Thymus (tissue), 14 donors: ENCODE measurements at places on chromosomes 1 and 21.
A peak's percentile ranks its signal among the peaks of the same experiment; 100 is the strongest.

DNA sequence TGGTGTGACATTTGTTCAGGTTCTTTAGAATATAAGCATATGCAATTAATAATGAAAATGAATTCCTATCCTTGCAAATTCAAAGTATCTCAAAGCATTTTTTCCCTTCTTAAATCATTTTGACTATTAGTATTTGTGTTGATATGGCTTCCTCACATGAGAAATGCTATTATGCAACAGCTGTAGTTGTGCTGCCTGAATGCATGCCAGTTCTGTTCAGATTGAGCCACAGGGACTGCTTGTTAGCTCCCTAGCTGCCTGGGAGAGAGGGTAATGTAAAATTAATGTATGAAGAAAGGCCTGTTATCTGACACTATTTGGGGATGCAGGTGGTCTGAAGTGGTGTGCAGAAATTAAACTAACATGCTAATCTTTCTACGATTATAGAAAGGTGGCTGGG is 45.5 kb downstream of the CACHD1 start:
- no peak for DNase-seq

- no peak for DNase-seq
Measured at GRCh38 chr1:39623053-39623452, 16.4 kb downstream of the HEYL start.

GRCh38 chr1:208181364-208181763 is 62.8 kb downstream of the PLXNA2 start:
- no peak for DNase-seq

- DNase-seq, result no peak
Measured at GRCh38 chr1:75132812-75133619, 1.2 kb upstream of the LHX8 start.

DNA sequence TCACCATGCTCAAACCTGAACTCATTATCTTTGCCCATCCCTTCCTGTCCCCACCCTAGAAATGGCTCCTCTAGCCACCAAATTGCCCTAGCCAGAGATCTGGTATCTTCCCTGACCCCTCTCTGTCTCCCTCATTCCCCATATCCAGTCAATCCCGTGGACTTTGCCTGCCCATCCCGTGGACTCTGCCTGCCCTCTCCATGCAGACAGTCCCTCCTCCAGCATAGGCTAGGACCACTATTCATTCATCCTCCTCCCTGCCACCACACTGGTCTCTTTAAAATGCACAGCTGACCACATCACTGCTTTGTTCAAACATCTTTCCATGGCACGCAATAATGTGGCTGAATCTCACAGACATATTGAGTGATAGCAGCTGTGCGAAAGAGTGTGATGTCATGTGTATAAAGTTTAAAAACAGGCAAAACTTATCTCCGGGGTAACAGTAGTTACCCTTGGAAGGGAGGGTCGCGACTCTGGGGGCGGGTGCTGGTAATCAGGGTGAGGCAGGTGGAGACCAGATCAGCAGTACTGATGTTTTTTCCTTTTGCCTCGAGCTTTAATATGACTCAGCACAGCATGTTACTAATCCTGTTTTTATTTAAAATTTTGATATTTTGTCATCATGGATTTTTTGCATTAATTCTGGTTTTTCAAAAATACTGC is 4.8 kb upstream of the SLC2A1 start:
- no peak for DNase-seq

DNA sequence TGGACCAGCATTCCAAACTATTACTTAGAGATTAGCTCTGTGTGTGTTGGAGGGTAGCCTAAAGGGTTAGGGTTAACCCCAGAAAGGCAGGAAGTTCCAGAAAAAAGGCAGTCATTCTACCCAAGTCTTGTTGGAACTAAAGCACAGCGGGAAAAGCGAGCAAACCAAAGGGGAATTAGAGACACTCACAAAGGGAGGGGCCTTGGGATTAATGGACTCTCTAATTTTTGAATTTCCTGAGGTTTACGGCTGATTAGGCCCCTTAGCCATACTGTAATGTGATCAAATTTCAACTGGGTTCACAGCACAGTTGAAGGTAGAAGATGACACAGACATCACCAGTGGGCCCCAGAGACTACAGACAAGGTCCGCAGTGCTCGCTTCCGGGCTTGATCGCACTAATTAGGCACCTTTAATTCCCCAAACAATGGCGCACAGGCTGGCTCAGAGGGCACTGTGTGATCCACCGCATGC is 28.3 kb downstream of the CAPZB start:
- no peak for DNase-seq

- no peak for DNase-seq
Measured at GRCh38 chr1:86776108-86776507, 71.7 kb downstream of the SH3GLB1 start.

- no peak for DNase-seq
Measured at GRCh38 chr1:212892108-212892507, 34.0 kb downstream of the FLVCR1 start.

- no peak for DNase-seq
Measured at GRCh38 chr21:27306791-27307775, 340.2 kb upstream of the ADAMTS5 start.

GRCh38 chr1:54982739-54983138 is 2.3 kb downstream of the TMEM61 start:
- no peak for DNase-seq

- no peak for DNase-seq
Measured at GRCh38 chr1:119771770-119772169, 3.1 kb upstream of the HMGCS2 start.

- no peak for DNase-seq
Measured at GRCh38 chr1:116819081-116819480, 64.9 kb downstream of the CD2 start.

DNA sequence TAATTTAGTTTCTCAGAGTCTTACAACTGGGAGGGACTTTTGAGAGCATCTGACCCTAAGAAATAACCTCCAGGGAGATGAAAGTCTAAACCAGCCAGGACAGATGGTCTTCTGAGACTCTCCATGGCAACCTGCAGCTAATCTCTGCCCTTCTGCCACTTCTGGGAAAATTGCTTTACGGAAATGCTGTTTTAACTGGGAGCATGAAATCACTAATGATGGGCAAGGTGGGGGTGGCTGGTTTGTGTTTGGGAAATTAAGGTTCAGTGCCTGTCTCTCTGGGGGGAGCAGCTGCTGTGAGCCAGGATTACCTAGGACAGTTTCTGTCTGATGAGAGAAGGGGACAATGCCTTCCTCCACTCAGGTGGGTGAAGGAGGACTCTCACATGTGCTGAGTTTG is 33.2 kb downstream of the ROR1 start:
- DNase-seq, result no peak

DNA sequence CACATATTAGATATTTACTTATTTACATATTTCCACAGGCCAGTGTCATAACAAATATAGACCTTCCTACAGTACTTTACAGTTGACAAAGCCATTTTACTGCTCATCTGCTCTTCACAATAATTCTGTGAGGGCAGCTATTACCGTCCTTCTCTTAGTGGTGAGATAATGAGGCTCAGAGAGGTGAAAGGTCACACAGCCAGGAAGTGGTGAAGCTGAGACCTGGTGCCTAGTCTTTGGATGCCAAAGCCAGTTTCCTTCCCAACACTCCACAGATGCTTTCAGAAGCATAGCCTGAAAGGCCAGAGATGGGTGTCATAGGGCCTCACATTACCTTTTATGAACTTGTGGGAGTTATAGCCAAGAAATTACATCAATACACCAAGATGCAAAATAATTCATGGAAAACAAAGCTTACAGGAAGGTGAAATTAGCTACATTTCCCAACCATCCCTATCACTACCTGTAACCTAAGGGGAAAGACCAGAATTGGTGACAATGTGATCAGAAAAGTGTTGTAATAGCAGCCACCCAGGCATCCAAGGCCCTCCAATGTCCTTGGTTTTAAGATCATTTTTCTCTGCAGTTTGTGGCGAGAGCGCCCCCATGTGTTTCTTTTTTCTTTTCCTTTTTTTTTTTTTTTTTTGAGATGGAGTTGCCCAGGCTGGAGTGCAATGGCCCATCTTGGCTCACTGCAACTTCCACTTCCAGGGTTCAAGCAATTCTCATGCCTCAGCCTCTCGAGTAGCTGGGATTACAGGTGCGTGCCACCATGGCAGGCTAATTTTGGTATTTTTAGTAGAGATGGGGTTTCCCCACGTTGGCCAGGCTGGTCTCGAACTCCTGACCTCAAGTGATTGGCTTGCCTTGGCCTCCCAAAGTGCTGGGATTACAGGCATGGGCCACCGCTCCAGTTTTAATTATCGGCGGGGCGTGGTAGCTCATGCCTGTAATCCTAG is 26.5 kb upstream of the RPL11 start:
- DNase-seq, result peak; percentile 40

- no peak for DNase-seq
Measured at GRCh38 chr1:231626951-231627614, 493 bp downstream of the DISC1 start.

DNA sequence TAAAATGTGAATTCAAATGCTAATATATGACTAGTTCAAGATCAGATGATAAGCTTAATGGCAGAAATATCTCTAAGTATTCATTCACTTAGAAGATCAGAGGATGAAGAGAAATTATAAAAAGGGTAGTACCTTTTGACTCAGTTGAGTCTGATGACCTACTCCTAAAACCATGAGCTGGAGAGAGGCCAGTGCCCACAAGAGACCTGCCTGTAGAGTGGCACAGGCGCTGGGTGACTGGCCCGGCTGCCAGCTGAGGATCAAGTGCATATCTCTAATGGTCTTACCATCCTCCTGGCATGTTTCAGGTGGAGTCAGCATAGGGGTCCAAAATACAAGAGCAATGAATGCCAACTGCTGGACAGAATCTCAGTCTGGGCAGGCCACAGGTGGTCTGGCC is 14.1 kb downstream of the DDAH1 start:
- no peak for DNase-seq

DNA sequence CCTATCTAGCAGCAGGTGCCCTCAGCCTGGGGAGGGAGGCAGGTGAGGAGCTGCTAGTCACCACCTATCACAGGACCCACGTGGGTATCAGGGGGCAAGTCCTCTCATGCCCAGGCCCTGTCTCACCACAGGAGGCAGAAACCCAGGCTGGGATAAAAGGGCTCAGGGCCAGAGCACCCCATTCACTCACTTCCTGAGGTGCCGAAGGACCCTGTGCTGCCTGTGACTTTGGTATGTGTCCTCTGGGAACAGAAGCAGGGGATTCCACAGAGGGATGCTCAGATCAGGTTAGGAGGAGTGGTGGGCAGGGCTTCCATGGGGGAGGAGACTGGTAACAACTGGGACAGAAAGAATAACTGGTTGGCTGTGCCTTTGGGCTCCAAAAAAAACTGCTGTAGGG is at the start of gene LCE1E:
Gene LCE1E, plus strand, starts transcription at position 181 of the 400 bp plus-strand sequence. CDS start 1,043 bp downstream, outside the sequence.
- no peak for DNase-seq

GRCh38 chr1:56968878-56969495 is 3.2 kb upstream of the C8B start:
- no peak for DNase-seq

DNA sequence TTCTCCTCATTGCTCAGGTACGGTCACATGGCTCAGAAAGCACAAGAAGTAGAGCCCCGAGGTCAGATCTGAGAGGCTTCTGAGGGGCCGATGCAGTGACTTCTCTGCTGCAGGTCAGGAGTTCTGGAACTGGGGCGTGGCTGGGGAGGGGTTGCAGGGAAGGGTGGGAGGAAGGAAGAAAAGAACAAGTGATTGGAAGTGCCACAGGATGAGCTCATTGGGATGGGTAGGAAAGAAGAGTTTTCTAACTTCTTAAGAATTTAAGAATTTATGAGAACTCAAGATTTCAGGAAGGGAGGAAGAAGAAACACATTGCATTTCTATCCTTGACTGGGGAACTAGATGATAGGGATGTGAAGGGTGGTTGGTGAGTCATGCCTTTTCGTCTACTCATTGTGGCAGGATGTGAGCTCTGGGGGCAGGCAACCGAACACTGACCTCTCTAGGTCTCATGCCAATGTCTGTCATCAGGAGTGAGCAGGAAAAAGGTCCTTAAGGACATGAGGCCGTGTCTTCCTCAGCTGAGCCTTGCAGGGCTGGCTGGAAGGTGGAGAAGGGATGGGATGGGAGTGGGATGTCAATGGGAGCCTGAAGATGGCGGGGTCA is 497 bp downstream of the FCRLB start:
- no peak for DNase-seq
